Stimulated activated CD8-positive, alpha-beta memory T cell treated with anti-CD3 and anti-CD28 coated beads, Interleukin-12 subunit alpha, Interleukin-12 subunit beta, amount 100 ng/mL, for 4 hours (primary cell): ENCODE measurements at places on chromosomes 5 and 9.

GRCh38 chr9:85200726-85201404 lies 531.3 kb downstream of the NTRK2 start:
- no peak for DNase-seq

- peak; percentile 81 for DNase-seq
These were observed at the start of the genes DHFR and MSH3 for GRCh38 chr5:80654391-80655230. Gene DHFR (minus strand): TSS chr5:80654983. CDS start chr5:80654489, 494 bp downstream. Gene MSH3 (plus strand): TSS chr5:80654652. CDS start chr5:80654728, 76 bp downstream.

- no peak for DNase-seq
These were observed 7.6 kb upstream of the CXXC5 start for GRCh38 chr5:139640421-139641115.

DNA sequence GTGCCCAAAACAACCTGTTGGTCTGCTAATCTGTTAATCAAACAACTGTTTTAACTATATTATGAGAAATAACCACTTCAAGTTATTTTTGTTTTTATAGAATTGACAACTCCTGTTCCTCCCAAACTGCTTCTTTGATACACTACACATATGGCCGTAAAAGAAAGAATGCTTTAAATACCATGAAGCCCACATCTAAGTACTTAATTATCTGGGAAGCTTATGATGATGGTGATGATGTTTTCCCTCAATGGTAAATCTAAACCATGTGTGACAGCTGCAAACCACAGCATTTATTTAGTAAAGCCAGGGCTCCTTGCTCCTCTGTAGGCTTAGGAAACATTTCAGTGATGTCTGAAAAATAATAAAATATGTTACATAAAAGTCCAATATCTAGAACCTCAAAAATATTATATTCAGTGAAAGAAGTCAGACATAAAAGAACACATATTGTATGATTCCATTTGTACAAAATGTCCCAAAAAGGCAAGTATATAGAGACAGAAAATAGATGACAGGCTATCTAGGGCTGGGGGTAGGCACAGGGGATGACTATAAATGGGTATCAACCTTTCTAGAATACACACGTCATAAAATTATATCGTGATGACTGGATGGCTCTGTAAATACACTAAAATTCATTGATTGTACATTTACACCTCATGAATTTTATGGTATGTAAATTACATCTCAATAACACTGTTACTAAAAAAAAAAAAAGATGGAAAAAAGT lies 154.1 kb downstream of the EFNA5 start:
- DNase-seq: no peak

GRCh38 chr9:121622387-121623203 lies 28.8 kb upstream of the DAB2IP start:
- no peak for DNase-seq

GRCh38 chr9:114124666-114125475 lies 25.8 kb upstream of the KIF12 start:
- no peak for DNase-seq

GRCh38 chr5:146071171-146071570 lies 34.2 kb downstream of the PLAC8L1 start:
- no peak for DNase-seq

DNA sequence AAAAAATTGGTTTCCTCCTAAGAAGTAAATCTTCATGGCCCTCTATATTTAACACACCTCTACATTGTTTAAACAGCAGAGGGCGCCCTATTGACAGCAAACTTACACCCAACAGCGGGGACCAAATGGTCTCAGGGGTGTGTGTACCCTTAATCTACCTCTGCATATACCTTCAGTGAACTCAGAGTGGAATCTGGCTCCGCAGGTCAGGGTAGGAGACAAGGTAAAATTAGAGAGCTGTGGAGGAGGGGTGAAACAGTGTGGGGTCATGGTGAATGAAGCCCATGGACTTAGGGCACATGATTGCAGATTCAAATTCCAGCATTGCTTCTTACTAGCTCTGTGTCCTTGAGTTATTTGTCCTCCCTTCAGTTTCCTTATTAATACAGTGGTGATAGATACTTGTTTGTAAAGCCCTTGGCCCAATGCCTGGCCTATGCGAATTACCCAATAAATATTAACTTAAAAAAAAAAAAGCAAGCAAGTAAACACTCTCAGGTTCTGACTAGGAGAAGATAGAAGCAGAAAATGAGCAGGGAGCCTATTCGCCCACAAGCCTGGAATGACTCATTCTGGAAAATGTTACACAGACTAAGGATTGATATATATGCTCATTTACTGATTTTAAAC lies 122.9 kb downstream of the CAVIN4 start:
- DNase-seq: no peak

DNA sequence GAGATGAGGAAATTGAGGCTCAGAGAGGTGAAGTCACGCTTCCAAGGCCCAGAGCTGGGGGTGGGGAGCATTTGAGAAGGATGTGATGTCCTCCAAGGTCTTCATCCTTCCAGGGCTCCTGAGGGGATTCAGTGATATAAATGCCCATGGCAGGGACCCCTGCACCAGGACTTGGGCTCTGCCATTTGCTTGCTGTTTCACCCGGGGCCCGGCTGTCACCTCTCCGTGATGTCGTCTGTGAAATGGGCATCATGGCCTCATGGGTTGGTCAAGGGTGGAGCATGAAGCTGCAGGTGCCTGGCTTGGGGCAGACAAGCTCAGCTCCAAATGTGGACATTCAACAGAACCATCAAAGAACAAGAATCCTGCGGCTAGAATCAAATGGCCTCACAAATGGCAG lies 253.1 kb downstream of the PBX3 start:
- DNase-seq: no peak

DNA sequence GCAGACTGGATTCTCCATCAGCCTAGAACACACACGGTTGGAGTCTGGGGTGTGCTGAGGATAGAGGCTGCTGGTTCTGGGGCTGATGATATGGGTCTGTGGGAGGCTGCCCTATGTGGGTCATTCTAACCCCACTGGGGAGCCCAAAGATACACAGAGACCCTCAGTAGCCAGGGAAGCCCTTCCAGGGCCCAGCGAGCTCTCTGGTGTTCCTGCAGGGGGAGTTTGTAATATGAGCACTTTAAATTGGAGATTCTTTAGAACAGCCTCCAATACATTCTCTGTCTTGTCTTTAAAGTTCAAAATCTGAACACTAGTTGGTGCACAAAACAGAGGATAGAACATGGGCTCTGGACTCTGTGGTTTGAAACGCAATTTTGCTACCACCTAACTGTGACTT lies 2.4 kb downstream of the ACTL7A start:
- no peak for DNase-seq

- DNase-seq: no peak
These were observed 20.6 kb downstream of the SLC38A9 start for GRCh38 chr5:55691265-55692105.

DNA sequence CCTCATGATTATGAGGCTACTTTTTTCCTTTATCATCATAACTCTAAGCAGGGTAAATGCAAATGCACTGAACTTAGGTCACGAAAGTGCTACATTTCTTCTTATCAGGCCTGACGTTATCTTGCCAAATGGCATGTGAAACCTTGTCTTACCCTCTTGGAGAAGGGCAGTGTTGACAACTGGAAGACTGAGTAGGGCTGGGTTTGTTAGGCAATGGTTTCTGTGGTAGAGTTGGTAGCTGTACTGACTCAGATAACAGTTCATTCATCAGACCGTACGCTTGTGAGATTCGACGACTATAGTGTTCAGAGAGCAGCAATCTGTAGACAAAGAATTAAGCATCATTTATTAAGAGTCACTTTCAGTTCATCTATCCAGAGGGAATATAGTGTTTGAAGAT lies 127.7 kb downstream of the CPLANE1 start:
- no peak for DNase-seq

DNA sequence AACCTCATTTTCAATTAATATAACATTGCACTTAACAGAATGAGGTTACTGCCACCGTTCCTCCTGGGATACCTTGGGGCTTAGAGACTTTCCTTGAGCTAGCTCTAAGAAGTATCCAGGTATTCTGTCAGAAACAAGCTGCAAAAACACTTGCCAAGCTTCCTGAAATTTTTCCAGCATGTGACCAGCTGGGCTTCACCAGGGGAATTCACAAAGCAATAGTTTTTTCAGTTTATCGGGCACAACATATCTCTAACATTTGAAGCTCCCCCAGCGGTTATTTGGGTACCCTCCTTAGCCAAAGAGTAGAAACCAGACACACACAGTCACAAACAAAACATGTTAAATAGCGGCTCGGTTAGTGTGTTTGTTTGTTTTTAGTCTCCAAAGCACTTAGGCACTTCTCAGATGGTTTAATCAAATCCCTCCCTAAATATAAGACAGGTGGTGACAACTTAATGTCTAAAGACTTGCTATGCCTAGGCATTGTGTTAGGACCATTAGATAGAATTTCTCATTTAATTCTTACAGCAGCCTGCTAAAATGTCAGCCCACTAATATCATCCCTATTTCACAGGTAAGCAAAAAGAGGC lies 278.2 kb downstream of the GLIS3 start:
- no peak for DNase-seq

- no peak for DNase-seq
These were observed 163.3 kb upstream of the WWC1 start for GRCh38 chr5:168128111-168128510.

- DNase-seq: no peak
These were observed 97.0 kb upstream of the COL5A1 start for GRCh38 chr9:134544388-134545214.

- peak; percentile 1 for DNase-seq
These were observed 28.4 kb upstream of the LRRC19 start for GRCh38 chr9:27033815-27034403.

DNA sequence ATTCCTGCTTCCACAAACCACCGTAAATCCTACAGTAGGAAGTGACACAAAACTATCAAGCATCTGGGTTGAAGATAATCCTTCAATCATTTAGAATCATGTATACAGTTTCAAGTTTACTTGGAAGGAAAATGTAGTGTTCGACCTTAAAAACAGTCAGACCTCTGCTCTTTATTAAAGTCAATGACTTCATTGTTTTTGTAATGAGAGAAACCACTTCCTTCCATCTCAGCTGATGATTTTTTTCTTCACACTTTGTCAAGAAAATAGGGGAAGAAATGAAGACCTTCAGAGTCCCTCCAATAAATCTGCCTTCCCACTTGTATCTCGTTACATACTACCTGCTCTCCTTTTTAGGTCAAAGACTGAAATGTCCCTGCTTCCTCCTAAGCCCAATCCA lies 30.1 kb downstream of the TUSC1 start:
- DNase-seq: no peak
